ENCODE measurements at places on chromosomes 12 and 14.
A peak's percentile ranks its signal among the peaks of the same experiment; 100 is the strongest.

DNA sequence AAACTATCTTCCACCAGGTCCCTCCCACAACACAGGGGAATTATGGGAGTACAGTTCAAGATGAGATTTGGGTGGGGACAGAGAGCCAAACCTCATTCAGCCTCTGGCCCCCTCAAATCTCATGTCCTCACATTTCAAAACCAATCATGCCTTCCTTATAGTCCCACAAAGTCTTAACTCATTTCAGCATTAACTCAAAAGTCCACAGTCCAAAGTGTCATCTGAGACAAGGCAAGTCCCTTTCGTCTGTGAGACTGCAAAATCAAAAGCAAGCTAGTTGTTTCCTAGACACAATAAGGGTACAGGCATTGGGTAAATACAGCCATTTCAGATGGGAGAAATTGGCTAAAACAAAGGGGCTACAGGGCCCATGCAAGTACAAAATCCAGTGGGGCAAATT is 147.6 kb downstream of the RAD51B start:
- no peak for DNase-seq

GRCh38 chr12:6869049-6870021 is 2.0 kb downstream of the TPI1 start:
- peak; percentile 29 for DNase-seq

DNA sequence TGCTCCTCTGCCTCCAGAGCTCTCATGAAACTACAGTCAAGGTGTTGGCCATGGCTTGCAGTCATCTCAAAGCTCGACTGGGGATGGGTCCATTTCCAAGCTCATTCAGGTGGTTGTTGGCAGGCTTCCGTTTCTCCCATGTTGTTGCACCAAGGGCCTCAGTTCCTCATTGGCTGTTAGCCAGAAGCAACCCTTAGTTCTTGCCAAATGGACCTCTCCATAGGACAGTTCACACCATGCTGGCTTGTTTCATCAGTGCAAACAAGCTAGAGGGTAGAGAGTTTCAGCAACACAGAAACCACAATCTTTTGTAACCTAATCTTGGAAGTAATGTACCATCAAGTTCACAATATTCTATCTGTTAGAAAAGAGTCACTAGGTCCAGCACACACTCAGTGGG is 22.7 kb upstream of the PPM1A start:
- DNase-seq, result no peak

DNA sequence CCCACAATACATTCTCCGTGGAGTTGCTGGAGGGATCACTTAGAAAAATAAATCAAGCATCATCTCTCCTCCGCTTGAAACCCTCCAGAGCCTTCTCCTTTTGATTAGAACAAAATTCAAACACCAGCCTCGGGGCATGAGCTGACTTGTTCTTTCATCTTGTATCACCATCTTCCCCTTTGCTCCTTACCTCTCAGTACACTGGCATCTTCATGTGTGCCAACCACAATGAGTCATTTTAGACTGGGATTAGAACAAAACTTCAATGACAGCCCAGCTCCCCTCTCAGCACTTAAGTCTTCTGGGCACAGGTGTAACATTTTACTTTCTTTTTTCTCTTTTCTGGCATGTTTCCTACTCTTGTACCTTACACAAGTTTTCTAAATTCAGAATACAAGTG is 1159.2 kb upstream of the TMEM132C start:
- DNase-seq, result no peak

GRCh38 chr12:55745361-55746173 is 2.6 kb downstream of the GDF11 start:
- DNase-seq, result no peak
